ENCODE measurements at places on chromosomes 2 and 18. TPM values are rescaled to one million over a fixed set of nuclear protein-coding genes. Genes with fewer than 3 reads are reported as not detected.

GRCh38 chr18:77765468-77765867, 515.8 kb downstream of the GALR1 start:
- H3K36me3 ChIP-seq = no peaks in the 10 kb centered on the region
- no peak overlapping the region for H3K27ac ChIP-seq
- H3K4me1 ChIP-seq = no peaks in the 10 kb centered on the region
- H3K4me3 ChIP-seq = no peak overlapping the region
- DNase-seq = no peak

GRCh38 chr2:124092651-124093050, 67.6 kb downstream of the CNTNAP5 start:
- H3K27me3 ChIP-seq = no peaks in the 10 kb centered on the region
- H3K4me3 ChIP-seq = no peak overlapping the region
- H3K36me3 ChIP-seq = no peaks in the 10 kb centered on the region
- no peak overlapping the region for H3K27ac ChIP-seq

GRCh38 chr2:23420840-23421476, 36.0 kb downstream of the KLHL29 start:
- DNase-seq = no peak
- no peaks in the 10 kb centered on the region for H3K4me1 ChIP-seq
- H3K4me3 ChIP-seq = no peak overlapping the region
- H3K36me3 ChIP-seq = no peaks in the 10 kb centered on the region

- no peaks in the 10 kb centered on the region for H3K27me3 ChIP-seq
- H3K4me3 ChIP-seq = peak overlapping the region; percentile 16
- DNase-seq = no peak
- peaks cover 11% of the 10 kb centered on the region for H3K36me3 ChIP-seq
- no peak overlapping the region for H3K27ac ChIP-seq
- H3K4me1 ChIP-seq = peaks cover 25% of the 10 kb centered on the region
Measured at GRCh38 chr18:32048507-32049091, 30.0 kb downstream of the RNF125 start.

- no peak overlapping the region for H3K4me3 ChIP-seq
- H3K36me3 ChIP-seq = no peaks in the 10 kb centered on the region
- H3K27me3 ChIP-seq = no peaks in the 10 kb centered on the region
- no peaks in the 10 kb centered on the region for H3K4me1 ChIP-seq
Measured at GRCh38 chr2:159828738-159829137, 30.7 kb upstream of the CD302 start.

GRCh38 chr18:33605250-33605649, 27.2 kb downstream of the ASXL3 start:
- H3K27me3 ChIP-seq = no peaks in the 10 kb centered on the region
- no peaks in the 10 kb centered on the region for H3K36me3 ChIP-seq
- H3K4me1 ChIP-seq = no peaks in the 10 kb centered on the region
- DNase-seq = no peak
- H3K4me3 ChIP-seq = no peak overlapping the region

DNA sequence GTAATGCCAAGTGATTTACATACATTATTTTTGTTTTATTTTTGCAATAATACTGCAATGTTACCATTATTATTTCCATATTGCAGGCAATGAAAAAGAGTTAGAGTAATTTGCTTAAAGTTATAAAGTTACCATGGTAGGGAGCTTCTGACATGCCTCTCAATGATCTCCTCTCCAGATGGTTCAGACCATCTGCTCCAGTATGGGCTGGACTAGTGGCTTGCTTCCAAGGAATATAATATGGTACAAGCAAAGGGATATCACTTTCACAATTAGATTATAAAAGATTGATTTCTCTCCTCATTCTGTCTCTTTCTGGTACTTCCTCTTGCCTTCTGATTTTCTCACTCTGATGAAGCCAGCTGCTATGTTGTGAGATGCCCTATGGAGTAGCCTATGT, 245.4 kb downstream of the INSIG2 start:
- no peak overlapping the region for H3K4me3 ChIP-seq
- H3K27me3 ChIP-seq = no peaks in the 10 kb centered on the region
- no peaks in the 10 kb centered on the region for H3K36me3 ChIP-seq
- no peaks in the 10 kb centered on the region for H3K4me1 ChIP-seq
- H3K27ac ChIP-seq = no peak overlapping the region

DNA sequence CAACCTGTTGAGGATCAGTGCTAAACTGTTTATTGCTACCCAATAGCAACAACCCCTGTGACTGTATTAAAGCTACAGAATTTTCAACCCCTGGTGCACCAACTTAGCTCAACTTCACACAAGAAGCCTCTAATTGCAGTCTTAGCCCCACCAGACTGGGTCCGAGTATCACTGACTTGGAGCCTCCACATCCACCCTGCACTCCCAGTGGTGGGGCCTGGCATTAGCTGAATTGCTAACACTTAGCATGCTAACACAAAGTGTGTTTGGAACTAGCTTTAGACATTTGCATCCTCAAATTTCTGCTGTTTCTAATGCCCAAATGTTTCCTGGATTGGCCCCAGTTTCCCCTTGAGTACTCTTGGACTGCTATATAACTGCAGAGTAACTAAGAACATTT, 298.6 kb downstream of the AGPS start:
- H3K27ac ChIP-seq = no peak overlapping the region
- no peaks in the 10 kb centered on the region for H3K36me3 ChIP-seq
- no peak for DNase-seq

DNA sequence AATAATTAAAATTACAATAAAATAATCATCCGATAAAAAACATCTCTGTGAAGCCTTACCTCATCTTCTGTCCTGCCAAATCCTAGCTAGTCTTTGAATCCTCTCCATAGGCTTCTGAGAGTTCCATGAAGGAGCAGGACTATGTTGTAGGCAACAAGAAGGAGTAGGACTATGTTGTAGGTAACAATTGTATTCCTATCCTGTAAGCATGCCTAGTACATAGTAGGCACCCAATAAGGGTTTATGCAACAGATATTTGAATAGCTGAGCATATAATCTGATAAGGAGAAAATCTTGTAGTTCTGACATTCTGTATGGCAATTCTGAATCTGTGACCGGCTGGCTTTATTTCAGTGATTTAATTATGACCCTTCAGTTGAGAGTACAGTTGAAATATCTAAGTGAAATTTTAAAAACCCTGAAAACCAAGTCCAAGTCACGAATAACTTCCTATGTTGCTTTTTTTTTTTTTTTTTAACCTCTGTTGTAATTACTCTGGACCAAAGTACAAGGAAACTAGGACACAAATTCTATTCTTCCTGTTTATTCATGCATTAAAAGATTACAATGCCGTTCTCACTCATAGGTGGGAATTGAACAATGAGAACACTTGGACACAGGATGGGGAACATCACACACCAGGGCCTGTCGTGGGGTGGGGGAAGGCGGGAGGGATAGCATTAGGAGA, 27.8 kb downstream of the VWA3B start:
- peaks cover 3% of the 10 kb centered on the region for H3K27me3 ChIP-seq
- no peaks in the 10 kb centered on the region for H3K36me3 ChIP-seq
- no peak overlapping the region for H3K27ac ChIP-seq
- H3K4me1 ChIP-seq = no peaks in the 10 kb centered on the region

- H3K4me1 ChIP-seq = no peaks in the 10 kb centered on the region
- no peak overlapping the region for H3K4me3 ChIP-seq
Measured at GRCh38 chr2:12890481-12890991, 173.8 kb downstream of the TRIB2 start.

DNA sequence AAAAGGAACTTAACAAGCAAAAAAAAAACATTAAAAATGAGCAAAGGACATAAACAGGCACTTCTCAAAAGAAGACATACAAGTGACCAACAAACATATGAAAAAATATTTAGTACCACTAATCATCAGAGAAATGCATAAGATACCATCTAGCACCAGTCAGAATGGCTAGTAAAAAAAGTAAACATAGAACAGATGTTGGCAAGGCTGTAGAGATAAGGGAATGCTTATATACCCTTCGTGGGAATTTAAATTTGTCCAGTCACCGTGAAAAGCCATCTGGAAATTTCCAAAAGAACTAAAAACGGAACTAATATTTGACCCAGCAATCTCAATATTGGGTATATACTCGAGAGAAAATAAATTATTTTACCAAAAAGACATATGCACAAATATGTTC, 1751.3 kb upstream of the LRRTM1 start:
- DNase-seq = no peak
- H3K36me3 ChIP-seq = no peaks in the 10 kb centered on the region
- H3K27me3 ChIP-seq = no peaks in the 10 kb centered on the region
- H3K27ac ChIP-seq = no peak overlapping the region
- no peak overlapping the region for H3K4me3 ChIP-seq
- H3K4me1 ChIP-seq = no peaks in the 10 kb centered on the region

- no peak overlapping the region for H3K27ac ChIP-seq
- H3K4me1 ChIP-seq = no peaks in the 10 kb centered on the region
- no peak overlapping the region for H3K4me3 ChIP-seq
- H3K36me3 ChIP-seq = no peaks in the 10 kb centered on the region
- no peak for DNase-seq
Measured at GRCh38 chr18:73688161-73688560, 459.5 kb downstream of the FBXO15 start.

DNA sequence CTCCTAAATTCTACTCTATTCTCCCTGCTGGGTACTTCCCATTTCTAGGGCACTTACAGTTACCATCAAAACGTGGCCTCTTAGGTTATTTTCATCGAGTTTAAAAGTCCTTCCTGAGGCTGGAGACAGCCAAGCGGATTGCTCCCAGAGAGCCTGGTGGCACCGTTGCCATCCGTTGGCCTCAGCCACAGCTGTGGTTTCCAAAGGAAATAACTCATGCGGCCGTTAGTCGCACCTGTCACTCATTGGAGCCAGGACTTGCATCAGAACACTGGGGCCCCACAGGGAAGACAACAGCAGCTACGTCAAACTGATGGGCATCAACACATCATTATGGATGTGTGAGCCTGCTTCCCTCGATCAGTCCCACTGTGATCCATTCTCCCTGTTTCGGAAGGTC, 453.4 kb downstream of the BCL11A start:
- no peak for DNase-seq
- no peak overlapping the region for H3K27ac ChIP-seq
- H3K27me3 ChIP-seq = no peaks in the 10 kb centered on the region
- no peak overlapping the region for H3K4me3 ChIP-seq

- H3K36me3 ChIP-seq = no peaks in the 10 kb centered on the region
- H3K27ac ChIP-seq = no peak overlapping the region
- no peak overlapping the region for H3K4me3 ChIP-seq
- H3K27me3 ChIP-seq = no peaks in the 10 kb centered on the region
- H3K4me1 ChIP-seq = no peaks in the 10 kb centered on the region
Measured at GRCh38 chr2:188367164-188367563, 75.5 kb downstream of the GULP1 start.

GRCh38 chr2:210517264-210517663, 39.1 kb upstream of the CPS1 start:
- no peak overlapping the region for H3K27ac ChIP-seq
- DNase-seq = no peak
- no peak overlapping the region for H3K4me3 ChIP-seq
- no peaks in the 10 kb centered on the region for H3K4me1 ChIP-seq
- no peaks in the 10 kb centered on the region for H3K36me3 ChIP-seq

Gene INPP5D
- 51.0 TPM for total RNA-seq

Gene RAX
- total RNA-seq = not detected

Gene TLX2
- 0.37 TPM for total RNA-seq

Gene GPR39
- not detected for total RNA-seq

Gene KCNG3
- 0.09 TPM for total RNA-seq

Gene BMP10
- total RNA-seq = not detected

Gene PRKAG3
- total RNA-seq = not detected

Gene RGPD8
- 19.3 TPM for total RNA-seq

Gene HAAO
- 0.35 TPM for total RNA-seq

Gene QPCT
- 4.2 TPM for total RNA-seq

Gene PRSS56
- total RNA-seq = not detected

Gene PROKR1
- total RNA-seq = not detected

Gene CD8B2
- 4.5 TPM for total RNA-seq

Data from CD8-positive, alpha-beta memory T cell (primary cell).